Stimulated activated CD4-positive, alpha-beta T cell treated with anti-CD3 and anti-CD28 coated beads, TNF-alpha, amount 100 ng/mL, for 24 hours (primary cell): ENCODE measurements at places on chromosomes 7 and 10.
A peak's percentile ranks its signal among the peaks of the same experiment; 100 is the strongest.

- no peak for DNase-seq
Observed at GRCh38 chr10:75598998-75599397, 167.6 kb downstream of the LRMDA start.

DNA sequence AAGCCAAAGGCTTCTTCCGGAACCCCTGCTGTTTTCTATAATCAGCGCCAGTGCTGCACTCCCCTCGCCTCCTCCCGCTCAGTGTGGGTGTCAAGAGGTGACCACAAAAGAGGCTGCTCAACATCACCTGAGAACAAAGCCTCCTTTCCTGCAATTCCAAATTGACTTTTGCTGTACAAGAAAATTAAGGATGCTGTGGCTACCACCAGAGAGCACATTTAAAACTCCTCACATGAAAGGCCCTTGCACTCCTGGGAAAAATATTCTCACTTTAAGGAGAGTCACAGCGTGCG lies 96.4 kb downstream of the HIPK2 start:
- DNase-seq = no peak

DNA sequence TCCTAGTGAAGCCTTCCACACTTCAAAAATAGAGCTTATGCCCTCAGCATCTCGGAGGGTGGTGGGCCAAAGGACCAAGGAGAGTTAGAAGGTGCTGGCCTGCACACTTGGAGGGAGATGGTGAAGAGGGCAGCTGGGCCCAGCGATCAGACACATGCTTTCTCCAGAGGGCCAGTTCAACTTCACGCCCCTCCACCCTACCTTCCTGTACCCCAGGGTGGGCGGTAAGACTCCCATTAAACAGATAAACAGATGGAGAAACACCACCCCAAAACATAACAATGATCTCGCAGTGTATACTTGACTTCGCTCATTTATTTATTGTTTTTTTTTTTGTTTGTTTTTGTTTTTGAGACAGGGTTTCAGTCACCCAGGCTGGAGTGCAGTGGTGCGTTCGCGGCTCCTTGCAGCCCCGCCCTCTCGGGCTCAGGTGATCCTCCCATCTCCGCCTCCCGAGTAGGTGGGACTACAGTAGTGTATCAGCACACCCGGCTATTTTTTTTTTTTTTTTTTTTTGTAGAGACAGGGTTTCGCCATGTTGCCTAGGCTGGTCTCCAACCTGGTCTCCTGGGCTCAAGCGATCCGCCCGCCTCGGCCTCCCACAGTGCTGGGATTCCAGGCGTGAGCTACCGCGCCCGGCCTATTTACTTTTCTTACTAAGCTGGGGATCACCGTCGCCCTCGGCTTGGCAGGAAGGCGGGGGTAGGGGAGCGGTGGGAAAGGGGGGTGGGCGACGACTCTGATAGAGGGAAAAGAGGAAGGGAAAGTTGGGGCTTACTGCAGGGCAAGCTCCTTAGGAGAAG lies 1.8 kb downstream of the C10orf95 start:
- DNase-seq = peak; percentile 87

DNA sequence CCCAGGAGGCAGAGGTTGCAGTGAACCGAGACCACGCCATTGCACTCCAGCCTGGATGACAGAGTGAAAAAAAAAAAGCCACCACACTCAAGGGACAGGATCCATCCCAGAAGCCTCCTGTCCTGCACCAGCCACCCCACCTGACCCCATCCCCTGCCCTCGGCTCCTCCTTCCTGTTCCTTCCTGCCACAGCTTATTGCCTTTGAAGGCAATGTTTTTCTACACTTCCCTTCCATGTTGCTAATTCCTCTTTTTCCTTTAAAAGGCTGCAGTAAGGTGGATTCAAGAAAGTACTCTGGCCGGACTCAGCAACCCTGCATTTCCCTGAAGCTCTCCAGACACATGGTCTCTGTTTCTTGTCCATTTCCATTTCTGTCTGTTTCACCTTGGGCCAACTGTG lies 80.9 kb downstream of the FAM171A1 start:
- no peak for DNase-seq

DNA sequence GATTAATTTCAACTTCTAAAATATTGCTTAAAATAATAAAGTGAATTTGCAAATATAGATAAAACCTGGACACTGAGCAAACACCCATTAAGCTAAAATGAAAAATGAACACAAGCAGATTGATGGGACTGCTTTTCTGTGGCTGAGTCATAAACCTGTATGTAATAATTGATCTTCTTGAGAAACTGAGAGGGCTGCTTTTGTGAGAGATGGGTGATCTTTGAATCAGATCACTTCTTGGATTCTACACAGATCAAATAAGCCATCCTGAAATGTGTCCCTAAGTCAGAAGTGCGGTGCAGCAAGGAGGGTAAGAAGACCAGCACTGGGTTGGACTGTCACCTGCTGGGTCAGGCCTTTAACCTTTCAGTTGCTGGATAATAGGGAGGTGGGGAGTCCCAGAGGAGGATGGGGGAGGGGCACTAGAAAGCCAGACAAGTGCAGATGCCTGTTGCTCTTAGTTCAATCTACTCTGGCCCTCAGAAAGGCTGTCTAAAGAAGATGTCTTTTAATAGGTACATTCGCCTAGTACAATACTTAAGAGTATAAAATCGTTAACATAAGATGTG lies 178.2 kb upstream of the NAMPT start:
- DNase-seq = no peak

DNA sequence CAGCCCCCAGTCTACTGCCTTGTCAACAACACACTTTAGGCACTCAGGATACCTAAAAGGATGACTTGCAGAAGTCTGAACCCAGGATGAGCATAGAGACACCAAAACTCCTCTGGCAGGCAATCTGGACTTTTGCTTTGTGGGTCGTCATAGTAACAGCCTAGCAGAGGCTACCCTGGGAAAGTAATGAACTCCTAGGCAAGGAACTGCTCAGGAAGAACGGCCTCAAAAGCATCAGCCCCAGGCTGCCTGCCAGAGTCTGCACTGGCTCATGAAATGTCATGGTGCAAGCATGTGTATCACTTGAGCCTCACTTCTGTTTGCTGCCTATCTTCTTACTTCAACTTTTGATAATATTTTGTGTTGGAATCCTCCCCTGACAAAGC lies 715.1 kb downstream of the GRID1 start:
- no peak for DNase-seq
